ENCODE measurements at places on chromosomes 3 and 15. TPM values are rescaled to one million over a fixed set of nuclear protein-coding genes. Genes with fewer than 3 reads are reported as not detected.

GRCh38 chr15:77535845-77536244 lies 96.9 kb downstream of the LINGO1 start:
- no peak for DNase-seq

GRCh38 chr3:67377299-67377698 lies 277.1 kb downstream of the SUCLG2 start:
- DNase-seq: no peak

- DNase-seq: no peak
Observed at GRCh38 chr3:128620268-128620691, 30.3 kb downstream of the RPN1 start.

DNA sequence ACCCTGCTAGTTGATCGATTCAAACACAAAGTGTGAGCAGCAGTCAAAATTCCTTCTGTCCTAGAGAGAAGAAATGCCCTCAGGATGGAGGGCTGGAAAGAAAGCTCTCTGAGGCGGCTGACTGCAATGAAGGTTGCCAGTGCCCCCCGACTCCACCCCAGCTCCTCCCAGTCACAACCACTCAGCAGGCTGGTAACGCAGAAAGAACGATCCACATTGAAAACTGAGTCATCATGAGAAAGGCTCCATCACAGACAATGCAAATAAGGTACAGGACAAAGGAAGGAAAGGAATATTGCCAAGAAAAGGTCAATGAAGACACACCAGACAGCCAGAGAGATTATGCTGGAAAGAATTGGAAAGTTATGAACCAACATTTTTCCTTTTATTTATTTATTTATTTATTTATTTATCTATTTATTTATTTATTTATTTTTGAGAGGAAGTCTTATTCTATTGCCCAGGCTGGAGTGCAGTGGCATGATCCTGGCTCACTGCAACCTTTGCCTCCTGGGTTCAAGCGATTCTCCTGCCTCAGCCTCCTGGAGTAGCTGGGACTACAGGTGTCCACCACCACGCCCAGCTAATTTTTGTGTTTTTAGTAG lies 17.4 kb upstream of the VGLL4 start:
- DNase-seq: peak; percentile 77

SLC2A2 gene
- not detected for total RNA-seq

- DNase-seq: peak; percentile 27
Observed at GRCh38 chr15:85316244-85316934, 64.0 kb upstream of the AKAP13 start.

RBP2 gene
- total RNA-seq: not detected

- no peak for DNase-seq
Observed at GRCh38 chr3:51280176-51280575, 104.9 kb upstream of the MANF start.

GRCh38 chr3:150278843-150279381 lies 129.2 kb upstream of the TSC22D2 start:
- DNase-seq: no peak
